NCI-H2171 treated with DMSO at 0.1 percent for 48 hours (cell line): ENCODE measurements at places on chromosomes 1 and 21.

DNA sequence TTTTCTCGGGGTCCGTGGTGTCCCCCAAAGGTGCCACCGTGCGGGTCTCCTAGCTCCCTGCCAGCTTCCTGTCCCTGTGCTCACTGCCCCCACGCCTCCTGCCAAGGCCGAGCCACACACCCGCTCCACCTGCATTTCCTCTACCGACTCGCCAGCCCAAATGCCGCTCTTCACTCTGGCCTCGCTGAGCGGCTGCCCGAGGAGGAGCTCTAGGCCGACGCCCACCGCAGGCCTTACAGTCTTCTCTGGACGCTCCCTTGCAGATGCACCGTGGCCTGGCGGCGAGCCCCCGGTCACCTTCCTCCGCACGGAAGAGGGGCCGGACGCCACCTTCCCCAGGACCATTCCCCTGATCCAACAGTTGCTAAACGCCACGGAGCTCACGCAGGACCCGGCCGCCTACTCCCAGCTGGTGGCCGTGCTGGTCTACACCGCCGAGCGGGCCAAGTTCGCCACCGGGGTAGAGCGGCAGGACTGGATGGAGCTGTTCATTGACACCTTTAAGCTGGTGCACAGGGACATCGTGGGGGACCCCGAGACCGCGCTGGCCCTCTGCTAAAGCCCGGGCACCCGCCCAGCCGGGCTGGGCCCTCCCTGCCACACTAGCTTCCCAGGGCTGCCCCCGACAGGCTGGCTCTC is 26.3 kb downstream of the FTCD start:
- no peak for DNase-seq

- peak; percentile 65 for DNase-seq
Observed at GRCh38 chr1:100736746-100737145, 17.2 kb downstream of the VCAM1 start.

DNA sequence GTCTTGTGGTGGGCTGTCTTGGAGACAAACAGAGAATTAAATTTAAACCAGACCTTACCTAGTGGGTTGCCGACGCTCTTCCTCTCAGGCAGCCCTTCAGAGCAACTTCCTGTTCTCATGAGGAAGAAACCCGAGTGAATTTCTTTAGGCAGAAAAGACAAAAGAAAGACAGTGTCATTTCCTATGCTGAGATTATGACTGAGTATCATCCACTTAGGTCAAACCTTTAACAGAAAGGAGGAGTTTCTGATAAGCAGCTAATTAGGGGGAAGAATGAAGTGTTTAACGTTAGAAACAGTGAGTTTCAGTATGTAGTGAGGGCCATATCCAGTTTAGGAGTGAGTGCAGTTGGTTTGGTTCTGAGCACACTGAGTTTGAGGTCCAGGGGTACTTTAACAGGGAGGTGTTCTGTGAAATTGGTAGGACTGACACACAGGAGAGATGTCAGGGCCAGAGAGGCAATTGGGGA is 38.7 kb downstream of the FASLG start:
- DNase-seq: no peak

DNA sequence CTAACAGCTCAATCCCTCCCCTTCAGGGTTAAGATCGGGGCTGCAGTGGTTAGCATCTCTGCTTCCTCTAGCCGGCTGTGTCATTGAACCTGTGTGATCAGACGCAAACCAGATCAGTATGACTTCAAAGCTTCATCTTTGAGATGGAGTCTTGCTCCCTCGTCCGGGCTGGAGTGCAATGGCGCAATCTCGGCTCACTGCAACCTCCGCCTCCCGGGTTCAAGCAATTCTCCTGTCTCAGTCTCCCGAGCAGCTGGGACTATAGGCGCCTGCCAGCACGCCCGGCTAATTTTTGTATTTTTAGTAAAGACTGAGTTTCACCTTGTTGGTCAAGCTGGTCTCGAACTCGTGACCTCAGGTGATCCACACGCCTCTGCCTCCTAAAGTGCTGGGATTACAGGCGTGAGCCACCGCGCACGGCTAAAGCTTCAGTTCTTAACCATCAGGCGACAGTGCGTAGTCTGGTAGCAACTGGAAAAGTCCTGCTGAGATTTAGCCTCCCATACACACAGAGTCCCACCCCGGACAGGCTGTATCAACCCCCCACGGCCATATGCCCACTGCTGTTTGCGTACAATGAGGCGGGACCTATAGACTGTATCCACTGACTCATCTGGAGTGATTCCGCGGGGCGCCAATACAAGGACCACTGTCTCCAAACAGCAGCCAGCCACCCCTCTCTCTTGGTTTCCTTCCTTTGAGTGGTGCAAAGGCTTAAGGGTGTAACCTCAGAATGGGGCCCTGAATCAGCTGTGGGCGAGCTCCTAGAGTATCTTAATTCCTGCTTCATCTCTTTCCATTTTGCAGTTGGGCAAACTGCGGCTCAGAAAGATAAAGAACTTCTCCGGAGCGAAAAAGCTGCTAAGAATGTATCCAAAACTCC is 23.3 kb downstream of the CELA3A start:
- DNase-seq: peak; percentile 47

DNA sequence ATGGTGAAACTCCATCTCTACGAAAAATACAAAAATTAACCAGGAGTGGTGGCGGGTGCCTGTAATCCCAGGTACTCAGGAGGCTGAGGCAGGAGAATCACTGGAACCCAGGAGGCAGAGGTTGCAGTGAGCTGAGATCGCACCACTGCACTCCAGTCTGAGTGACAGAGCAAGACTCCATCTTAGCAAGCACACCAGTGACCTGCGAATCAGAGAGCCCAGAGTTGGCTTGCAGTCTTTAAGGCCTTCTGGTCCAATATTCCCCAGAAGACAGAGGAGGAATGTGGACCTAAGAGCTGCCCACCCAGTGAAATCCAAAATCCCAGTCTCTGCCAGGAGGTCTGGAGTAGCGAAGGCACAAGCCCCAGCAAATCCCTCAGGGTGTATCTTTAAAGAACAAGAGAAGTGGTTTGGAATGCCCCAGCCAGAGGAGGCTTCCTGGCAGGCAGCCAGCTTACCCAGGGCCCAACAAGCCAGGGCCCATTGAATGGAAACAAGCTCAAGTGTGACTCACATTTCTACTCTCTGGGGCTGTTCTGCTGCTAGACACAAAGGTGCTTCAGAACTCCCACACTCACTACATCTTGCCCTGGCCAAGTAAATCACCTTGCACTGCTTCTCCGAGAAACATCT is 23.9 kb downstream of the GPR161 start:
- peak; percentile 93 for DNase-seq

DNA sequence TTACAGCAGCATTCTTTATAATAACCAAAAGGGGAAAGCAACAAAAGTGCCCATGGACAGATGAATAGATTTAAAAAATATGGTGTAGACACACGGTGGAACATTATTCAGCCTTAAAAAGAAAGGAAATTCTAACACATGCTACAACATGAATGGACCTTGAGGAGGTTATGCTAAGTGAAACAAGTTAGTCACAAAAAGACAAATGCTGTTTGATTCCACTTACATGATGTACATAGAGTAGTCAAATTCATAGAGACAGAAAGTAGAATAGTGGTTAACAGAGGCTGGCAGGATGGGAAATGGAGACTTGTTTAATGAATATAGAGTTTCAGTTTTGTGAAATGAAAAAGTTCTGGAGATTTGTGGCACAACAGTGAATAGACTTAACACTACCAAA is 151.4 kb downstream of the CYYR1 start:
- no peak for DNase-seq

- DNase-seq: no peak
Observed at GRCh38 chr1:220344745-220345144, 72.5 kb upstream of the RAB3GAP2 start.

DNA sequence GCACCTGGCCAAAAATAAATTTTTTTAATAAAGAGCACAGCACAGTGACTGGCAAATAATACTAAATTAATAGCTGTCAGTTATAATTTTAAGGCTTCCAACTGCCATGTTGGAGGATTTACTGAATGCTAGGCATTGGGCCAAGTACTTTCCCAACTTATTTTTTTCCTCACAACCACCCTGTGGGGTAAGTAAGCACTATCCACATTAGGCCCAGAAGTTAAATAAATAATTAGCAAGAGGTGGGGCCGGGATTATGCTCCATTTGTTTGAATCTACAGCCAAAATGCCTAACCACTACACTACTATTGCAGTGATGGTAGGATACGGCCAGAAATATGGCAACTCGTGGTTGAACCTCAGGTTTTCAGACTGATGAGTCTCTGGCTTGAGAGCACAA is 4.6 kb upstream of the TRNAU1AP start:
- no peak for DNase-seq

DNA sequence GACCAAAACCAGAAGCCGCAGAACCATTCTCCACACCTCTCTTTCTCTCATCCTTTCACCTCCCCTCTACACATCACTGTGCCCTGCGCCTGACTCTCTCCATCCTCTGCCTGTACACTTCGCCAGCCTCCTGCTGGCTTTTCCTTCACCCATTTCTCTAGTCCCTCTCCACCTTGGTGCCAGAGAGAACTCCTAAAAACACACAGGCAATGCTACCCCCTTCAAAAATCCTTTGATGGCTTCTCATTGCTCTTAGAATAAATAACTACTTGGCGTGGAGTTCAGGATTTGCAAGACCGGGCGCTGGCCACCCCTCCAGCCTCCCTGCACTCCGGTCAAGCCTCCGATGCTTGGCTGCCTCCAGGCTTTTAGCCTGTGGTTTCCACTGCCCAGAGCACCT is 8.6 kb downstream of the CRABP2 start:
- no peak for DNase-seq

- DNase-seq: peak; percentile 23
Observed at GRCh38 chr1:18640228-18641004, 9.8 kb downstream of the PAX7 start.

- DNase-seq: no peak
Observed at GRCh38 chr1:152186556-152187285, 27.7 kb upstream of the RPTN start.

DNA sequence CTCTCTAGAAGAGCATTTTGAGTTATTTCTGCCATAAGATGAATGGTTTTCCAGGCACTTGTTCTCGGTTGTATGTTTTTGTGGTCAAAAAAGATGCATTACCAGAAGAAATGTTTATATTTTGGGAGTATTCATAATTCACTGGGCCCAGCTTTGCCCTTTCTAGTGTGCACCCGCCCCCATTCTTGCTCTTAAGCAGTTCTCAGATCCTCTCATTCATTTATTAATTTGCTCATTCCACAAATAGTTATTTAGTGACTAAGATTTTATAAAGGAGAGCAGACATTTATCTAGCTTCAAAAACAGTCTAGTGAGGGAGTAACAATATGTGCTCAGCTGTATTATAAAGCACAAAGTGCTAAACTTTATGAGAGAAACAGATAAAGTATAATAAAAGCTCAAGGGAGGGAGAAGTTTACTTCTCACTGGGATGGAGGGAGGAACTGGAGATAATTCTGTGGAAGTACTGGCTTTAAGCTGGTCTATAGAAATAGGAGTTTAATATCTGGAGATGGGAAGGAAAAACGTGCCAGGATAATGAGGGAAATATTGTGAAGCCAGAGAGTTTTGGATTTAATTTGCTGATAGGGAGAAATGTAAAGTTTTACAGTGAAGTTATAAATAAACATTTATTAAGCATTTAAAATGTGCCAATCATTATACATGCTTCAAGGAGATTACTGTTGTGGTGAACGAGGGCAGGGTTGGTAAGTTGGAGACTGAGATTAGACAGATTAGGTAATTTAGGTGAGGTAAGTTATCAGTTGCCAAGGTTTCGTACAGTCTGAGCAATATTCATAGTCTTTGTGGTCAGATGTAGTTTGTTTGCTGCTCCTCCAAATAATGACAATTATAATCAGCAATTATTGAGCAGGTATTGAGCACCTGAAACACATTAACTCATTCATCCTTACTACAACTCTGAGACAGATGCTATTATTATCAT is 9.1 kb upstream of the MACF1 start:
- no peak for DNase-seq

- DNase-seq: no peak
Observed at GRCh38 chr1:1779691-1780597, 1.7 kb upstream of the NADK start.
